ENCODE measurements at places on chromosomes 13 and 19. TPM values are rescaled to one million over a fixed set of nuclear protein-coding genes. Genes with fewer than 3 reads are reported as not detected.

Gene DMWD
- 21.6 TPM for polyA plus RNA-seq

Gene WDR88
- polyA plus RNA-seq, result 1.1 TPM

Gene OR1I1
- polyA plus RNA-seq, result 0.03 TPM

- DNase-seq, result no peak
These were observed 10.4 kb upstream of the RASA3 start for GRCh38 chr13:114142640-114143490.

- DNase-seq, result no peak
These were observed 3.9 kb upstream of the OR10H3 start for GRCh38 chr19:15733895-15734294.

- DNase-seq, result no peak
These were observed 58.8 kb downstream of the SLC10A2 start for GRCh38 chr13:103007427-103007762.

DNA sequence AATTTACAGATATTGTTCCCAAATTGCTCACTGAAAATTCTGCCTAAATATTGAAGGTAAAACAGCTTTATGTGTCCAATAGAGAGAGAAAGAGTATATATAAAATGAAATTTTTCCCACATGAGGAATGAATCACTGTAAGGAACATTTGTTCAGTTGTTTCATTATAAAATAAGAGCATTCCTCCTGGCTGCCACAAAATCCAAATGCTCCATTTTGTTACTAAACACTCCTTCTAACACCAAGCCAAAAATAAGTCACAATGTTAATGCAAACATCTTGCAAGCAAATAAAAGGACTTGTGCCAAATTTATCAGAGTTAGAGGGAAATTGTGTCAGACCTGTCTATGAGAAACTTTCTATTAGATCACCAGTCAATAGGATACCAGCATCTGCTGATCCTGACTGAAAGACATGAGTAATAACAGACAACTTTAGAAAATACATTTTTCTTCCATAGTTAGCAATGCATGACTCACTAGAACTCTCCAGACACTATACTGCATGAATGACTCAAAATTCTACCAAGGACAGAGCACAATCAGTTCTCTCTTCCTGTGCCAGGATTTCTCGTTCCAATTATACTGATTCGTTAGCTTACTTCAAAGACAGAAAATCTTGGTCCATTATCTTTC is 83.5 kb upstream of the FNDC3A start:
- DNase-seq, result no peak

DNA sequence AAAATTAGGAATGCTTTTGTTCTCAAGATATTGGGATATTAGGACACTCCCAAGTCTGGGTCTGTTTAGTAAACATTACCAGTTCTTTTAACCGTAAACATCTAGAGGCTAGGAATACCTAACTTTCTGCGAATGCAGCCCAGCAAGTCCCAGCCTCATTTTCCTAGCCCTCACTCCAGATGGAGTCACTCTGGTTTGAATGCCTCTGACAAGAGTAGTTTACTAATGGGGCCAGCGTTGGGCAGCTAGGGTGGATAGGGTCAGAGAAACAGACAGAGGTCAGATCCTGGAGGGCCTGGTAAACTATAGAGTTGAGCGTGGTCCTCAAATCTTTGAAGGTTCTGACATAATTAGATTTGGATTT is 53.6 kb downstream of the WDFY2 start:
- DNase-seq, result no peak

- no peak for DNase-seq
These were observed 335.7 kb downstream of the RFC3 start for GRCh38 chr13:34153428-34154180.

GRCh38 chr13:99981735-99982035 is at the start of gene ZIC2:
TSS of gene ZIC2 (plus strand) at chr13:99981784. CDS start at chr13:99982065, 281 bp downstream.
- no peak for DNase-seq

GRCh38 chr13:48159826-48160225 is 64.9 kb upstream of the MED4 start:
- no peak for DNase-seq

GRCh38 chr13:29284726-29285125 is 310.8 kb downstream of the SLC7A1 start:
- DNase-seq, result no peak

DNA sequence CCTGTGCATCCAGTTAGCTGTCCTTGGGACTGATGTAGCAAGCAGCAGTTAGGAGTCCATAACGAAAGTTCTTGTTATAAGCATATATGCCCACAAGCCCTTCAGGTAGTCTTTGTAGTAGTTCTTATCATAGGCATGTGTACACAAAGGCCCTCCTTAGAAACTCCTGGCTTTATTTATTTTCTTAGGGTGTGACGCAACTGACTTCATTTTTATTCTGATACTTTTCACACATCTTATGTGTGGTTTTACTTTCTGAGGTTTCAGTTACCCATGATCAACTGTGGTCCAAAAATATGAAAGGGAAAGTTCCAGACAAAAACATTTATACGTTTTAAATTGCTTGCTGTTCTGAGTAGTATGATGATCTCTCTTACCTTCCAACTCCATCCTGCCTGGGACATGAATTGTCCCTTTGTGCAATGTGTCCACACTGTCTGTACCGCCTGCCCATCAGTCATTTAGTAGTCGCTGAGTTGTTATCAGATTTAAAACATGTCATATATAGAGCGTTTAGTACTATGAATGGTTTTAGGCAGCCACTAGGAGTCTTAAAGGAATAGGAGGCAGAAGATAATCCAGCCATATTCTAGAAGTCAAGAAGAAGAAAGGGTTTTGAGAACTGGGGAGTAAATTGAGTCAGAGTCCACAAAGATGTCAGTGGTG is 19.4 kb downstream of the GPC5 start:
- DNase-seq, result no peak

DNA sequence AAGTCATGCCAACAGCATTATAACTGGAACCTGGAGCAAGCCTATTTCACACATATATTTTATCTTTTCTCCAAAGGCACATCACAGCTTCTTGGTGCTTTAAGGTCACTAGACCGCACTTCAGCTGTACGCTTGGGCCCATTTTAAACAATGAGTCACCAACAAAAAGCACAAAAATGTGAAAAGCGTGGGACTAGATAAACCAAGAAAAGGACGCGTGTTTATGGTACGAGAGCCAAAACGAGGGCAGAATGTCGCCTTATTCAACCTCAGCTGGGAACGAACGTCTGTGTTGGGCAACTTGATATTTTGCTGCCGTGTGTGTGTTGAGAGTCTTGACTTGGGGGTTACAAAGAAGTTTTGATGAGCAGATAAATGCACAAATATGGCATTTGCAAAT is 9.2 kb upstream of the EHD2 start:
- DNase-seq, result no peak

- DNase-seq, result no peak
These were observed 321.6 kb downstream of the NDFIP2 start for GRCh38 chr13:79802389-79803085.

Data from right renal cortex interstitium (tissue), 3 donors.